ENCODE measurements at places on chromosomes 7 and 10.

DNA sequence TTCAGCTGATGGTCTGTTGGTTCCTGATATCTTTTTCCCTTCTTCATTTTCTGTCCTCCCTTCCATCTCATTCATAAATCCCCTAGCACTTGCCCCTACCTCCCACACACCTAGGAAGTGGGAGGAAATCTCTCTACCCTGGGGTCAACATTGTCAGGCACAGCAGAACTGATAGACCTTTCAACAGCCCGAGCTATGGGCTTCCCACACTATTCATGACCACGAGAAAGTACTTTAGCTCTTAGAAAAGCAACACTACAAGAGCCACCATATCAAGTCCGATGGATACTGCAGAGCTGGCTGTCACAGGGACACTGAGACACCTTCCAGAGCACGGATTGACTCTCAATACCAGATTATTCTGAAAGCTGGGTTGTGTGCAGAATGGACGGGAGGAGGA is 180.6 kb upstream of the NEBL start:
- no peak for DNase-seq

GRCh38 chr10:105506262-105506661 is 865.2 kb downstream of the SORCS3 start:
- no peak for DNase-seq

GRCh38 chr10:113849946-113850345 is 3.9 kb downstream of the DCLRE1A start:
- no peak for DNase-seq

DNA sequence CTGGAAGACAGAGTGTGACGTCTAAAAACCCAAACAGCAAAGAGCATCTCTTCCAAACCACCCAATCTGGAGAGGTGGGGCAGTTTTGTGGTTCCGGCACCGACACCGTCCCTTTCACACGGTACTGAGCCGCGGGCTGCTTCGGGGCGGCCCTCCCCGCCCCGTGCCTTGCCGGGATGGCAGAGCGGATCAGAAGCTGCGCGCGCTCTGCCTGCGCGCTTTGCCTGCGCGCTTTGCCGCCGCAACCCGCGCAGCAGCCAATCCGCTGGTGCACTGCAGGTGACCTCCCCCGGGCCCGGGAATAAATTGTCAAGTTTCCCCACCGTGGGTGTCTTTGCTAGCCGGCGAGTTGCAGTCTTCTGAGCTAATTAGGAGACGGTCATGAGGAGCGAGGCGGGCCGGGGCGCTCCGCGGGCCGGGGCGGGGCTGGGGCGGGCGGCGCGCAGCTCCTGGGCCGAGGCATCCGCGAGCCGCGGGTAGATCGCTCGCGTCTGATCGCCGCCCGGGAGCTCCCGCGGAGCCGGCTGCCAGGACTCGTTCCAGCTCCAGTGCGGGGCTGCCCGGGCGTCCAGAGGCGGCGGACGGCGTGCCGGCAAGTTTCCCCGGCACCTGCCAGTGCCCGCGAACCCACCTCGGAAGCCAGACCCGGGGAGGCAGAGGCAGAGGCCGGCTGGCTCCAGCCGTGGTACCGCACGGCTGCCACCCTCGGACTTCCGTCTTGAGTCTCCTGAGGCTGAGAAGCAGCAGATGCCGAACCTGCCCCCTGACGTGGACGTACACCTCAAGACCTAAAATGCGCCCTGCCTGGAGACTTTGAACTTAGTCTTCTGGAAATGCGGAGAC is 536.0 kb upstream of the GALNT17 start:
- DNase-seq = no peak

GRCh38 chr7:46547044-46547443 is 626.0 kb upstream of the IGFBP3 start:
- DNase-seq = no peak

DNA sequence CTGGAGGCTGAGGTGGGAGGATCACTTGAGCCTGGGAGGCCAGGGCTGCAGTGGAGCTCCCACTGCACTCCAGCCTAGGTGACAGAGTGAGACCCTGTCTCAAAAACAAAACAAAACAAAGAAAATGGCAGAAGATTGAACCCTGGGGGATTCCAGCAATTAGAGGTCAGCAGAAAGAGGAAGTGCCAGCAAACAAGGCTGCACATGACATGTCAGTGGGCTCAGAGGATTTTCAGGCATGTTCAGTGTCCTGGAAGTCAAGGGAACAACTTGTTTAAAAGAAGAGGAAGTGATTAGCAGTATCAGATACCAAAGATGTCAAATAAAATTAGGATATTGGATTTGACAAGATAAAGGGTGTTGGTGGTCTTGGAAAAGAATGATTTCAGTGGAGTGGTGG is 32.3 kb downstream of the RAB18 start:
- no peak for DNase-seq

- DNase-seq = no peak
Measured at GRCh38 chr7:143256932-143257331, 6.3 kb upstream of the GSTK1 start.

GRCh38 chr10:125201791-125202622 is 41.6 kb upstream of the CTBP2 start:
- DNase-seq = no peak

DNA sequence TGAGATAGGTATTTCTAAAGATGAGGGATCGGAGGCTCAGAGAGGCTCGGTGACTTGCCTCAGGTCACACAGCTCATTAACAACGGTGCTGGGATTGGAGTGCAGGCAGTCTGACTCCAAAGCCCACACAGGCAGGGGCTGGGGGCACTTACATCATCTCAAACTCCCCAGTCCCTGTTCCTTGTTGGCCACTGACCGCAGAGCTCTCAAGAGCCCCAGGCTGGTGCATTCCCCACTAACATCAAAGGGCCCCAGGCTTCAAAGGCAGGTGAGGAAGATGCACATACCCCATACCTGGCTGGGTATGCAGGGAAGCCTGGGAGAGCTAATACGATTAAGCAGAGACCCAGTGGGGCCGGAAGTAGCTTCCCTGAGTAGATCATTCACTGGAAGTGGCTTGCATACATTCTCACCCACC is 13.7 kb upstream of the NODAL start:
- DNase-seq = no peak

DNA sequence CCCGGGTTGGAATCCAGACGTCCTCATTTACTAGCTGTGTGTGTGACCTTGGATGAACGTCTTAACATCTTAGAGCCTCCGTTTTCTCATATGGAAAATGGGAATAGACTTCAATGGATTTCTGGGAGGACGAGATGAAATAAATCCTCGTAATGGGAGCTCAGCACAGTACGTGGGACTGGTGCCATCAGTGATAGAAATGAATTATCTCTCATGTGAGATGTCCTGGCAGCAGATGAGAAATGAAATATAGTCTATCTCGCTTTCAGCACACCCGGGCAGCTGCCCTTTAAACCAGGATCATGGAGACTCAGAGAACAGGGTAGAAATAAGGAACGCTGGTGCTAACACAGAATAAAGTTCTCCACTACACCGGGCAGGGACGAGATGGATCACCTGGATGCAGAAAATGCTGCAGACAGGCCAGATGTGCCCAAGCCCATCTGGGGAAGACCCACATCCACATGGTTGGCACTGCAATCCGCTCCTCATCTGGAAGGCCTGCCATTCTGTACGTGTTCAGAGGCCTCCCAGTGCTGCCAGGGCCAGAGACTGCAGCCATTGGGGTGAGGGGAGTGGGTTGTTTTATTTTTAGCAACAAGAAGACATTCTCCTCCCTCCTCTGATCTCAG is 11.1 kb upstream of the EMX2 start:
- no peak for DNase-seq

DNA sequence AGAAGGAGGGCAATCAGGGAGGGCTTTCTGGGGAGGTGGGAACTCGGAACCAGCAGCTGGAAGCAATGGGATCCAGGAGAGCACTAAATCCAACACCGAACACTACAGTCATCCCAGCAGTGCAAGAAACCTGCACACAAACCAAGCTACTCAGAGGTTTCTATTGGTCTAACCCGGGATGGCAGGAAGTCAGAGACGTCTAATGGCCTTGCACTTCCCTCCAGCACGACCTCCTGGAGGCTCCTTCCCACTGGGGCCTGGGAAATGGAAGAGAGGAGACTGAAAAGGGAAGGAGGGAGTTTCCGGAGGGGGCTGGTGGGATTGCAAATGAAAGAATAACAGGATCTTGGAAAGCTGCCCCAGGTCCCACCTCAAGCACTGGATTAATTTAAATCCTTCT is 56.3 kb downstream of the TEX36 start:
- no peak for DNase-seq

DNA sequence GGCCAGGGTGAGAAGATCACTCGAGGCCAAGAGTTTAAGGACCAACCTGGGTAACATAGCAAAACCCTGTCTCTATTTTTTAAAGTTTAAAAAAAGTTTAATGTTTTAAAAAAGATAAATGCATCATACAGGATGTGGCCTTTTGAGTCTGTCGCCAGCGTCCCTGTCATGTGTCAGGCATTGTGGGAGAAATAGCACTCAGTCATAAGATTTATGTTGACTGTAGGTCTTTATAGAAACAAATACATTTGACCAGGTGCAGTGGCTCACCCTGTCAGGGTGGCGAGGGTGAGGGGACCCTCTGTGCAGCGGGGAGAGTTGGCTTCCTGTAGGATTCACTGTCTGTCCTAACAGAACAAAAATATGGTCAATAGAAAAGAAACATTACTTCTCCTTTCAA is 63.5 kb upstream of the SH2B2 start:
- no peak for DNase-seq

DNA sequence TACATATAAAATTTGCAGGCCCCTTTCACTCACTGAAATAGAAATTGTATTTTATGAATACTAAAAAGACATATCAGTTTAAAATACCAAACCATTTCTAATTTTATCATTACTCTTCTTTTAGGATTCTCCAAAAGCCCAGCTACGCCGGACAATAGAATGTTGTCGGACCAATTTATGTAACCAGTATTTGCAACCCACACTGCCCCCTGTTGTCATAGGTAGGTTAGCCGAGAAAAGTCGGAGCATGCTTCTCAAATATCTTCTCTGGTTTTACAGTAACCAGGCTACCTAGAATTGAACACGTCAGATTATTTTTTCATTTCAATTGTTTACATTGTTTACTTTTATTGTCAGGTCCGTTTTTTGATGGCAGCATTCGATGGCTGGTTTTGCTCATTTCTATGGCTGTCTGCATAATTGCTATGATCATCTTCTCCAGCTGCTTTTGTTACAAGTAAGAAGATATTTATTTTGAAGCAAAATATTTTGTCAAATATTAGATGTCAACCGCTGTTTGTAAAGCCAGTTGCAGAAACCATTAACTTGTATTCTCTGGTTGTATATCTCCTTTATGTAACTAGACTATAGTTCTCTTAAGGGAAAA is 57.6 kb downstream of the MMRN2 start:
- no peak for DNase-seq

GRCh38 chr7:144786522-144786921 is 49.3 kb downstream of the TPK1 start:
- DNase-seq = no peak

GRCh38 chr7:16838386-16838785 is 33.6 kb upstream of the AGR2 start:
- DNase-seq = no peak

DNA sequence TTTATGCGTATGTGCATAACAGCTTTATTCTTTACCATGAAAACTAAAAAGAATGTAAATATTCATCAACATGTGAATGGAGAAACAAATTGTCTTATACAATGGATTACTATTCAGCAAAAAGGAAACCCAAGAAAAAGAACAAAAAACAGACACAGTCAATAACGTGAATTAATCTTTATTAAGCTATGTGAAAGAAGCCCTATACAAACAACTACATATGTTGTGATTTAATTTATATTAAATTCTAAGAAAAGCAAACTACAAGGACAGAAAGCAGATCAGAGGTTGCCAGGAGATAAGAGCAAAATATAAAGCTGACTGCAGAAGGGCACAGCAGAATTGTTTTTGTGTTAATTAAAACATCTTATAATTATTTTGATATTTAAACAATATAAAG is 756.4 kb upstream of the MBL2 start:
- no peak for DNase-seq

- no peak for DNase-seq
Measured at GRCh38 chr10:129330211-129330610, 136.8 kb upstream of the MGMT start.

GRCh38 chr10:124612611-124613498 is 131.3 kb downstream of the FAM53B start:
- no peak for DNase-seq

GRCh38 chr10:122435212-122435827 is 19.1 kb upstream of the ARMS2 start:
- DNase-seq = no peak

GRCh38 chr7:75993689-75994387 is 557 bp downstream of the TMEM120A start:
- DNase-seq = no peak

DNA sequence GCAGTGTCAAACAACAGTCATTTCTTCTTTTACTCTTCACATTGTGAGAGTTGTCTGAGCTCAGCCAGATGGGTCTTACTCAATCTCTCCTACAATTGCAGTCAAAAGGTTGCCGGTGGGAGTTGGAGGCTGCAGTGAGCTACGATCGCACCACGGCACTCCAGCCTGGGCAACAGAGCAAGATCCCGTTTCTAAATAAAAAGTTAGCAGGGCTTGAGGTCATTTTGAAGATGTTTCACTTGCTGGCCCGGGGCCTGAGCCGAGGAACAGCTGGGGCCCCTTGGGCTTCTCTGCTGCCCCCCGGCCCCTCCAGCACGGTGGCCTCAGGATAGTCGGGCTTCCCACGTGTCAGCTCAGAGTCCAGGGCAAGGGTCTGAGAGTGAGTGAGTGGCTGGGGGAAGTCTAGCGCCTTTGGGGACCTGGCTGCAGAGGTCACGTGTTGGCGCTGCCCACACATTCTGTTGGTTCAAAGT is 40.4 kb downstream of the GTF2IRD1 start:
- no peak for DNase-seq

DNA sequence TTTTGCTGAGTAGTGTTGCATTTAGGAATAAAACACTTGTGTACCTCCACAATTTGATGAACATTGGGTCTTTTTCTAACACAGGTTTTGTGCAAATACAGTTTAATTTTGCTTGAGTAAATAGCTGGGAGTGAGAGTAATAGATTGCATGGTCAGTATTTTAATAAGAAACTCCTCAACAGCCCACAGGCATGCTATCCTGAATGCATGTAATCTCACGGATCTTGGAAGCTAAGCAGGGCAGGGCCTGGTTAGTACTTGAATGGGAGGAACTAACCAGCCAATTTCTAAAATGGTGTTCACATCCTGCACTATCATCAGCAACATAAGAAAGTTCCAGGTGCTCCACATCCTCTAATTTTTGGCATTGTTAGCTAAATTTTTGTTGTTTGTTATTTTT is 685.4 kb upstream of the MBL2 start:
- DNase-seq = no peak

All from stimulated activated CD8-positive, alpha-beta memory T cell treated with anti-CD3 and anti-CD28 coated beads, Interleukin-12 subunit alpha, Interleukin-12 subunit beta, amount 100 ng/mL, for 1 hour (primary cell).